ENCODE measurements at places on chromosomes 3 and 15.

DNA sequence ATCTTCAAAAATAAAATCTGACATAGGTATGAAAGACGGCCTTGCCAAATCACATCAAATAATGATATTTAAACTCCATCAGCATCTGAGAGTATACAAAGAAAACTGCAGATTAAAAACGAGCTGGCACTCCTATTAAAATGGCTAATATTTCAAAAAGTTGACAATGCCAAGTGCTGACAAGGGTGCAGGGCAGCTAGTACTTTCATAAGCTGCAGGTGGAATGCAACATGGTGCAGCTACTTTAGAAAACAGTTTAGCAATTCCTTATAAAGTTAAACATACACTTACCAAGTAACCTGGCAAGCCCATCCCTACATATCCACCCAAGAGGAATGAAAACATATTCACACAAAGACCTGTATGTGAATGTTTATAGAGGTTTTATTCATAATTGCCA lies 23.0 kb downstream of the TBC1D2B start:
- no peak for DNase-seq

DNA sequence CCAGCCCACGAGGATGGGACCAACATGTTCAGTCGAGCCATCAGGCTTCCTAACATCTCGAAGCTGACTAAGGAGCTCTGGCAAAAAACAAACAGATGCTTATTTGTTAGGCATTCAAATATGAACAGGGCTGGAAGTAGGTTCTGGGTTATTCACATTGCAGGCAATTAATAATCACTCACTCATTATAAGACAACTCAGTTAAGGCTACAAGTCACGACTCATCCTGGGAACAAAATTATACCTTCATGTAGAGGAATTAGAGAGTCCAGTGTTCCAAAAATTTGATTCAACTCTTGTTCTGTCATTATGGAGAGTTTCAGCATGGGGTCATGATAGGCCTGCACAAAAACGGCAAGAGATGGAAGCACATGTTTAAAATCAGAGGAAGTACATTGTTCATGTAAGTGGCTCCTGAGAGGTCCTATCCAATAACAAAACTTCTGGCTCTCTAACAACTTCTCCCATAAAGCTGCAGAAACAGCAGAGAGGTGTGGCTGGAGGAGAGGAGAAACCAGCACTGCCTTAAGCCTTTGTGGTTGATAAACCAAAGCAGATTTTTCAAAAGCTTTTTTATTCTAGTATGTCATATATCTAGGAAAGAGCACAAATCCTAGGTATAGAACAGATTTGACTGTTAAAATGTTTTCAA lies 50.6 kb downstream of the ARHGEF3 start:
- no peak for DNase-seq

DNA sequence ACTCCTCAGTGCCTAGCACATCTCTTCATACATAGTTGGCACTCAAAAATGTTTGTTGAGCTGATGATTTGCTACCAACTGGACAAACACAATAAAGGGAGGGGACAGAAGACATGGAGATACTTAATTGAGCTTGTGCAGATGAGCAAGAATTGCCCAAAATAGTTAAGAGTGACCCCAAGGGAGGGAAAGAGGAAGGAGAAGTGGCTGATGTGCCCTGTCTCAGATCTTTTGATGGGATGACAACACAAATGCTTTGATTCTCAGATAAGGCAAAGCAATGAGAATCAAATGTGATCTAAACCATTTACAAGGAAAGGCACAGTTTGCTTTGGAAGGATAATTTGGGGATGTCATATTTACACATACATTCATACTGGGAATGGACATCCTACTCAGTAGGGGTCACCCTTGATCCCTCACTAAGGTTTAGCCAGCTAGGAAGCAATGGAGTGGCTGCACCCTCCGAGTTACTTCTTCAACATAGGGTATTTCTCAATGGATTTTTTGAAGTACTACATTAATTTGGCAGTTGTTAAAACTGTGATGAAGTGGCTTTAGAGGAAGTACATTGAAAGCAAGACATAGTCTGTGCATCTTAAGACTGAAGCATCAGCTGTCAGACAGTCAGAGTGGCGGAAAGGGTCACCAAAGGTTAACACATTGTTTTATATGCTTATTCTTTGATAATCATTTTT lies 21.9 kb upstream of the SSR3 start:
- no peak for DNase-seq

DNA sequence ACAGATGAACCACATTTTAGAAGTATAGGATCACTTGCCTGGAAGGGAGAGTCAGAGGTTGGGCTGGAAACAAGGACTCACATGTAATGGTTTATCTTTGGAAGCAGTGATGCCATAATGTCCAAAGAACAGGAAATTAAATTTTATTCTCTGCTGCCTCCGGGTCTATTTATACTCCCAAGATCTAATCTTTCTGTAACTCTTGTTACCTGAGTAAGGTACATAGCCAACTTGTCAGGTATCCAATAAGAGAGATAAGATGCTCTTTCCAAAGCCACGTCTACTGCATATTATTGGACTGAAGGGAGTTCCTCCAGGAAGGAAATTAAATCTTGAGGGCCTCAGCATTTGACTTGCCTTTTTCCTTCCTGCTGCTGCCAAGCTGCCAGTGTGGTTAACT lies 71.0 kb downstream of the CRYGS start:
- DNase-seq = no peak

DNA sequence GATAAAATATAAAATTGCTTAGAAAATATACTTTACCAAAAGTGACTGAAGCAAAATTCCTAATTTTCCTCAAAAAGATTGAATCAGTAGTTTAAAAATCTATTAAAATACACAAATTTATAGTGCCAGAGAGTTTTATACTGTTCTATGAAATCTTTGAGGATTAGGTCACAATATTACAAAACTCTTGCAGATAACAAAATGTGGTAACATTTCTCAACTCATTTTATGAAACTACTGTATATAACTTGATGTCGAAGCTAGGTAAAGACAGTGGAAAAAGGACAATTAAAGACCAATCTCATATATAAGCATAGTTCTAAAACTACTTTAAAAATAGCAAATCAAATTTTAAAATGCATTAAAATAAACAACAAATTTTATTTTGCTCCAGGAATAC lies 15.9 kb downstream of the VEPH1 start:
- DNase-seq = no peak

DNA sequence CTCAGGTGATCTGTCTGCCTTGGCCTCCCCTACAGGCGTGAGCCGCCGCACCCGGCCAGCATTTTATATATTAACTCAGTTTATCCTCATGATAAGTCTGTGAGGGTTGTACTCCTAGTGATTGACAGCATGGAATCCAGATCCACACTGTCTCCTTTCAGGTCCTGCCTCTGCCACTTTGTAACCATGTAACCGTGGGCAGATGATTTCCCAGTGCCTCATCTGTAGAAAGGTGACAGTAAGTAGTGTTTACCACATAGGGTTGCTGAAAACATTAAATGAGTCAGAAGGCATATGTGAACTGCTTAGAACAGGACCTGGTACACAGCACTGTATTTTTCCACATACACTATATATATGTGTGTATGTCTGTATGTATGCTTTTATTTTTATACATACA lies 2.4 kb downstream of the FYTTD1 start:
- DNase-seq = no peak

DNA sequence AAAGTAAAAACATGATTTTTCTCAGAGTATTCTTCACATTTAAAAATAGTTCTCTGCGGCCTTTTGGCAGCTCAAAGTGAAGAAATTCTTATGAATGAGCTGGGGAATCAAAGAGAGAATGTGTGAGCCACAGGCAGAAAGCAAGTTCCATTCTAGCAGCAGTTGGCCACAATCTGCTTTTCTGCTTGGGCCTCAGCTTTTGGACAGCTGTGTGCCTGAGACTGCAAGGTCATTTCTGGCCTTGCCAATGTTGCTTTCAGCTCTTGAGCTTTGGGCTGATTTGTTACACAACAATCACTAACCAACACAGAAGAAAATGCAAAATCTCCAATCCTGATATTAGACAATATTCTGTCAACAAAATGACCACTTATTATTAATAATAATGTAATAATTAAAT lies 14.4 kb upstream of the TM4SF4 start:
- DNase-seq = no peak

DNA sequence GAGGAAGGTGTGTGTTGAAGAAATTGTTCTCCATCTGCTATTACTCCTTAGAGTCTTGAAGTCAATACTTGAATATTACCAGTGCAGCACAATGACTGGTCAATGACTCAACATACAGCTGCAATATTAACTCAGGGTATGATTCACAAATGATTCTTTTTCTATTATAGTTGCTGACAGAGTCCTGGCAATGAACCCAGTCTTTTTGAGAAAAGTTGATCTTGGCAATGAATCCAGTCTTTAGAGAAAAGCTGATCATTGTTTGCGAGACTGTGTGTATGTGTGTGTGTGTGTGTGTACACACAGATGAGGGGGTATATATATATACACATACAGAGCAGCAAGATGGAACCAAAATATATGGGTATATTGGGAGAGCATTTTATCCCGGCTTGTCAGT lies 315.1 kb downstream of the ZNF385D start:
- no peak for DNase-seq

DNA sequence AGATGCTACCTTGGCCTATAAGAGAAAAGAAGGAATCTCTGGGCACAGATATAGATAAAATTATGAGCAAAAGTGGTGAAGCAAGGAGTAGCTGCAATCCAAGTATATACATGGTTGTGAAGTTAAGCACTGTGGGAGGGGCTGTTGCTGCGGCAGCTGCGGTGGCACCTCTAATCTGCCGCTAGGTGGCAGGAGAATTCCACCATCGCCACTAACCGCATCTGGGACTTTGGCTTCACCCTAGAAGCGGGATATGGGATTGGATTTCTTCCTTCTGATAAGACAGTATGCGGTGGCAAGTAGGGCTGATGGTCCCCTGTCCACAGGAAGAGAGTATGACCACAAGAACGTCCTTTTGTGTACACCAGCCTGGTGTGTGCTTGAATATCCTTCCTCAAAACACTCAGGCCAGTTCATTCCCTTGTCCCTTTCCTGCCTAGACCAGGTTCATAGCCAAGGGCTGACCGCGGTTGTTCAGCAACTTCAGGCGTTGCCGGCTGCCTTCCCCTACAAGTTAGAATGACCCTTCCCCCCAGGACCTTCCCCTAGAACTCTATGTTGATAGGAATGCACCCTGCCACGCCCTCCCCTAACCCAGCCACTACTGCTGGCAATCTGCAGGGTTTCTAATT lies 5.1 kb downstream of the MAGEL2 start:
- DNase-seq = no peak

- DNase-seq = no peak
Observed at GRCh38 chr3:174822320-174822719, 36.8 kb upstream of the NAALADL2 start.

- DNase-seq = no peak
Observed at GRCh38 chr3:192038726-192039125, 577.8 kb downstream of the PYDC2 start.

DNA sequence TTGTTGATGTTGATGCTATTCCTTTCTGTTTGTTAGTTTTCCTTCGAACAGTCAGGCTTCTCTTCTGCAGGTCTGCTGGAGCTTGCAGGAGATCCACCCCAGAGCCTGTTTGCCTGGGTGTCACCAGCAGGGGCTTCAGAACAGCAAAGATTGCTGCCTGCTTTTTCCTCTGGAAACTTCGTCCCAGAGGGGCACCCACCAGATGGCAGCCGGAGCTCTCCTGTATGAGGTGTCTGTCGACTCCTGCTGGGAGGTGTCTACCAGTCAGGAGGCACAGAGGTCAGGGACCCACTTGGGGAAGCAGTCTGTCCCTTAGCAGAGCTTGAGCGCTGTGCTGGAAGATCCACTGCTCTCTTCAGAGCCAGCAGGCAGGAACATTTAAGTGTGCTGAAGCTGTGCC lies 303.2 kb downstream of the ZIC1 start:
- DNase-seq = no peak

DNA sequence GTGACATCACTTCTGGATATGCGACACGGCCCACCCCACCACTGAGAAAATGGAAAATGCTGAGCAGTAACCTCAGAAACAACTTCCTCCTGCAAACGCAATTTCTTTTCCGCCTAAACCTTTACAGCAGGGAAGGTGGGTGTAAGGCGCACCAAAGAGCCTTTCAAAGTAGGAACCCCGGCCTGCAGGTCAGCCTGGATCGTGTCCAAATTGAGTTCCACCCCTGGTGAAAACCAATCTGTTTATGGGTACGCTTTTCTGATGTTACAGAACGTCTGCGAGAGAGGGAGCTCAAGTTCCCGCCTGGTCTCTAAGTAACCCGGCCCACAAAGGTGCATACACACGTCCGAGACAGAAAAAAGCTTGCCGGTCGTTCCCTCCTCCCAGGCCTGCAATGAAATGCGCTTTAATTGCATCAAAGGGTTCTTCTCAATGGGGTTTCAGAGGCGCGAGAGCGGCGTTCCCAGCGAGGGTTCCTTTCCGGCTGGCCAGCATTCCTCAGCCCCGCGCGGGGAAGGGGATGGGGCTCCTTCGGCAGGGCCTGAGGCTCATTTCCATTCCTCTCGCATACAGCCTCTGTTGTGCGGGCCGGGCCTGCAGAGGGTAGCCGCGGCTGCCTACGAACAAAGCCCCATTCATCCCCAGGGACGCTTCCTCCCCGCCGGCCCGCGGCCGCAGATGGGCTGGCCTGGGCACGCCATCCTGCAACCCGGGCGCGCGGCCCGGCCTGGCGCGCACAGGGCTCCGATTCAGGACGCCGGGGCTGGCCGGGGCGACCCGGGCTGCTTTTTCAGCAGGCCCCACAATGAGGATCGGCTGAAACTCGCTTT lies 138.1 kb downstream of the TMCO5A start:
- DNase-seq = peak; percentile 5

GRCh38 chr3:196868297-196868661 lies 559 bp downstream of the SENP5 start:
- DNase-seq = peak; percentile 0

GRCh38 chr3:148146947-148147826 lies 550.5 kb upstream of the AGTR1 start:
- no peak for DNase-seq

DNA sequence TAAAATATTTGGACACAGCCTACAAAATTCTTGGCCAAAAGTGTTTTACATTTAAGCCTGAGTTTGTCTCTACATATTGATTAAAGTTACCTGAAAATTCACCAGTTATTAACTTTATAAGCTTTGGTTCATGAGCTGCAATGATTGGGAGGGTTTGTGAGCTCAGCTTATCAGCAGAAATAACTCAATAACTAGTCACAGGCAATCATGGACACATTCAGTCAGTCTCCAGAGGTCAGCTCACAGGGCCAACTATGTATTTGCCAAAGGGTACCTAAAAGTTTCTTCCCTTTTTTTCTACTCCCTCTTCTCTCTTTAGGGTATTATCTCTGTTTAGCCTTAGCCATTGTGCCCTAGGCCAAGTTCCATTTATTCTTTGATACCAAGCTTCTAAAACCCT lies 145.9 kb downstream of the ZPLD1 start:
- DNase-seq = no peak

All from stimulated activated CD8-positive, alpha-beta memory T cell treated with anti-CD3 and anti-CD28 coated beads, Interleukin-4, amount 100 ng/mL, for 1 hour (primary cell).